ENCODE measurements at places on chromosomes 16 and 17. TPM values are rescaled to one million over a fixed set of nuclear protein-coding genes. Genes with fewer than 3 reads are reported as not detected.

NATD1 gene
- 9.3 TPM for total RNA-seq

MPO gene
- not detected for total RNA-seq

C16orf92 gene
- total RNA-seq: not detected

MYLK3 gene
- 0.10 TPM for total RNA-seq

KCNG4 gene
- total RNA-seq: not detected

C17orf78 gene
- not detected for total RNA-seq

KIF18B gene
- total RNA-seq: not detected

TPPP3 gene
- total RNA-seq: not detected

TEKT5 gene
- total RNA-seq: not detected

PRR15L gene
- total RNA-seq: not detected

DRC3 gene
- total RNA-seq: 1.1 TPM

MT3 gene
- total RNA-seq: 1.8 TPM

NOL3 gene
- 1.6 TPM for total RNA-seq

OR1F1 gene
- total RNA-seq: not detected

OR3A3 gene
- total RNA-seq: not detected

SEZ6 gene
- total RNA-seq: not detected

RHBDL3 gene
- not detected for total RNA-seq
